ENCODE measurements at places on chromosomes 3 and 15. TPM values are rescaled to one million over a fixed set of nuclear protein-coding genes. Genes with fewer than 3 reads are reported as not detected.

Gene CAPN3
- 34.9 TPM for total RNA-seq

Gene FMN1
- total RNA-seq = 15.1 TPM

Gene MYL3
- 5.4 TPM for total RNA-seq

Gene RNF123
- total RNA-seq = 64.7 TPM

Gene TRIM42
- total RNA-seq = not detected

Gene RPS27L
- 75.8 TPM for total RNA-seq

Gene XXYLT1
- 11.8 TPM for total RNA-seq

Gene STAG1
- 48.6 TPM for total RNA-seq

Gene CCR3
- not detected for total RNA-seq

DNA sequence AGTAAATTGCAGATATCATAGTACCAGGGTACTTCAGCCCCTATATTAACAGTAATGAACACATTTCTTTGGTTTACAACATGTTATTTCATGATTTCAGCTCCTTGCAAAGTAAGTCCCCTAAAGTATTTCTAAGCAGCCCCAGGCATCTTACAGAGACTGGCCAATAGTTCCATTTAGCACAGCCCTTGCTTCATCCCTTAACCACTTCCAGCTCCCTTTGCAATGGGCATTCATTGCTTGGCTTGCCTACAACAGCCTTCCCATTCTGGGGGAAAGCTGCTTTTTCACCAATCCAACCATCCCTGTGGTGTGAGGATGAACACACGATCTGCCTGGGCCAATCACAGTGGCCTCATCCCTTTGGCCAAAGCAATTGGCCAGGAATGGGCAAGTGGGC is 67.2 kb upstream of the XCR1 start:
- no peaks in the 10 kb centered on the region for H3K36me3 ChIP-seq
- no peak for DNase-seq
- peaks cover 11% of the 10 kb centered on the region for H3K4me1 ChIP-seq
- H3K27me3 ChIP-seq = no peaks in the 10 kb centered on the region

GRCh38 chr15:77350792-77351191 is 69.1 kb downstream of the PEAK1 start:
- no peak overlapping the region for H3K4me3 ChIP-seq
- peaks cover 4% of the 10 kb centered on the region for H3K4me1 ChIP-seq
- no peak overlapping the region for H3K27ac ChIP-seq
- H3K36me3 ChIP-seq = no peaks in the 10 kb centered on the region

DNA sequence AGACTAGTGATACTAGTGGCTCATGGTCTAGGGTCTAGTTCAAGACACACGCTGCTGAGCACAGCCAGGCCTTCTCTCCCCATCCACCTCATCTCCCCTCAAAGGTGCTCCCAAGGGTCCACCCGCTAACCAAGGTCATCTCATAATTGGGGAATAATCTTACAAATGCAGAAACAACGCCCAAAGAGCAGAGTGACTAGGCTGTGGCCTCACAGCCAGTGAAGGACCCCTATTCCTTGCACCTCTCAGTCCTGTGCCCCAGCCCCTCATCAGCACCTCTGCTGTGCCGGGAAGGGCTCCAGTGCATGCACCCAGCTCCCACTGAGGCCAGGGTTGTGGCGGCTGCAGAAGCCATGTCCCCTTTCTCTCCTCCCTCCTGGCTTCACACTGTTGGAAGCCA is 286.9 kb downstream of the UACA start:
- peak overlapping the region; percentile 90 for H3K27ac ChIP-seq
- no peaks in the 10 kb centered on the region for H3K36me3 ChIP-seq
- H3K4me1 ChIP-seq = no peaks in the 10 kb centered on the region
- no peak for DNase-seq
- no peak overlapping the region for H3K4me3 ChIP-seq
- H3K27me3 ChIP-seq = no peaks in the 10 kb centered on the region

- H3K27ac ChIP-seq = peak overlapping the region; percentile 90
- H3K27me3 ChIP-seq = no peaks in the 10 kb centered on the region
- H3K4me1 ChIP-seq = peaks cover 13% of the 10 kb centered on the region
- no peak overlapping the region for H3K4me3 ChIP-seq
These were observed 55.8 kb downstream of the CMSS1 start for GRCh38 chr3:99873269-99874102.

GRCh38 chr3:122324871-122325323 is at the start of gene CSTA:
Gene CSTA, plus strand, starts transcription at chr3:122325248. Its CDS starts 45 bp downstream, at chr3:122325293.
- DNase-seq = no peak
- no peaks in the 10 kb centered on the region for H3K4me1 ChIP-seq
- H3K36me3 ChIP-seq = no peaks in the 10 kb centered on the region
- peak within 1 kb of the TSS; percentile 29 for H3K4me3 ChIP-seq

GRCh38 chr15:99104788-99105513 is at the start of gene SYNM:
Gene SYNM, plus strand, starts transcription at chr15:99105080. Its CDS starts 120 bp downstream, at chr15:99105200.
- H3K27ac ChIP-seq = peak within 1 kb of the TSS; percentile 86
- DNase-seq = peak; percentile 50
- H3K4me3 ChIP-seq = peak within 1 kb of the TSS; percentile 74
- H3K4me1 ChIP-seq = peaks cover 56% of the 10 kb centered on the region
- H3K27me3 ChIP-seq = peaks cover 7% of the 10 kb centered on the region

DNA sequence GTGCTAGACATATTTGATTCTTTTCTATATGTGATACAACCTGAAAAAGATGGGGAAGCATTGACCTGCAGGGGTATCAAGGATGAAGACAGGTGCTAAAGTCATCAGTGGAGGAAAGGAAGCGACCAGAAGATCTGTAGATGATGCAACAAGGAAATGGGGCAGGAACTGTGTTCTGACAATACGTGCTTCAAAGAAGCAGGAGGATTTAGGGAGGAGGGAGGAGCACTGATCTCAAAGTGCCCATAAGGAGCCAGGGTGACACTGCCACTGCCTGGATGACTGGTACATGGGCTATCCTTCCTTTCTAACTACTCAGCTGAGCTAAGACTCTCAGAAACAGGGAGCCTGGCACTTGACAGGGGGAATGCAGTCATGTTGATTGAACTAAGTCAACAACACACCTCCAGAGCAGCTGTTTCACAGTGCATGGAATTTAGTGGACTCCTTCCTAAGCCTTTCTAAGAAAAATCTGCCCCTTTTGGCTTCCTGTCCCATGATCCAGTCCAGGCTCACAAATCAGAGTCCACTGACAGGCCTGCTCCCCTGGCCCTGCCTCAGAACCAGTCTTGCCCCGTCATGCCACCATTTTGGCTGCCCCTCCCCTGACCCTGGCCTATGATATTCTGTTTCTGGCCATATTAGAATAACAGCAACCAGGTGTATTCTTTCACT is 12.0 kb downstream of the LYSMD4 start:
- H3K27me3 ChIP-seq = no peaks in the 10 kb centered on the region
- DNase-seq = no peak
- peaks cover 7% of the 10 kb centered on the region for H3K36me3 ChIP-seq
- no peak overlapping the region for H3K4me3 ChIP-seq

DNA sequence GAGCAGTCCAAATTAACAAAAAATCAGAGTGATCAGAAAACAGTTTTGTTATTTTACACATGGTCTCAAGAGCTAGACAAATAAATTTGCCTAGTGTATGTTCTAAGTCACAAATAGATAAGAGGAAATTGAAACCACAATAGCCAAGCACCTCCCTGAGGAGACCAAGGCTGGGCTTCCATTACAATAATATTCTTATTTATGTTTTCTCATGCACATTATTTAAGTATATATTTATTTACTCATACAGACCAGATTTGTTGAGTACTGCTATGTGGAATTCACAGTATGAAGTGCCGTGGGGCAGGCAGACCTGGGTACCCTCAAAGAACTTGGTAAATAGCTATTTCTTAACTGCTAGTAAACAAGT is 242.3 kb upstream of the ICE2 start:
- DNase-seq = no peak
- no peaks in the 10 kb centered on the region for H3K27me3 ChIP-seq
- H3K36me3 ChIP-seq = no peaks in the 10 kb centered on the region
- no peak overlapping the region for H3K27ac ChIP-seq
- no peaks in the 10 kb centered on the region for H3K4me1 ChIP-seq

DNA sequence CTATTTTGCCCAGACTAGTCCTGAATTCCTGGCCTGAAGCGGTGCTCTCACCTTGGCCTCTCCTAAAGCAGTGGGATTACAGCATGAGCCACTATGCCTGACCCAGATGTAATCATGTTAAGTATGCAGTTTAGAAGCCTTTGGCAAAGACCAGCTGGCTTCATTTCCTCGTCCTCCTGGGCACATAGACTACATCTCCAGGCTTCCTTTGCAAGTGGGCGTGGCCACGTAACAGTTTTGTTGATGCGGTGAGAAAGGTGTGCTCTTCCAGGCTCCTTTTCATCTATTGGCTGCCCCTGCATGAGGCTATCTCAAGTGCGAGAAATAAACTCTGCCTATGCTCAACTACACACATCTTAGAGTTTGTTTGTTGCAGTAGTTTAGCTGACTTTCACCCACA is 13.0 kb downstream of the SV2B start:
- no peak overlapping the region for H3K27ac ChIP-seq
- H3K4me3 ChIP-seq = no peak overlapping the region
- no peaks in the 10 kb centered on the region for H3K36me3 ChIP-seq
- no peaks in the 10 kb centered on the region for H3K27me3 ChIP-seq
- DNase-seq = no peak

GRCh38 chr15:100645671-100646070 is 43.3 kb downstream of the ASB7 start:
- no peak overlapping the region for H3K27ac ChIP-seq
- no peaks in the 10 kb centered on the region for H3K4me1 ChIP-seq
- H3K27me3 ChIP-seq = no peaks in the 10 kb centered on the region

GRCh38 chr3:172142051-172142863 is 102.9 kb downstream of the FNDC3B start:
- no peak overlapping the region for H3K4me3 ChIP-seq
- peak overlapping the region; percentile 80 for H3K27ac ChIP-seq
- H3K4me1 ChIP-seq = peaks cover 3% of the 10 kb centered on the region
- H3K36me3 ChIP-seq = no peaks in the 10 kb centered on the region
- no peak for DNase-seq

DNA sequence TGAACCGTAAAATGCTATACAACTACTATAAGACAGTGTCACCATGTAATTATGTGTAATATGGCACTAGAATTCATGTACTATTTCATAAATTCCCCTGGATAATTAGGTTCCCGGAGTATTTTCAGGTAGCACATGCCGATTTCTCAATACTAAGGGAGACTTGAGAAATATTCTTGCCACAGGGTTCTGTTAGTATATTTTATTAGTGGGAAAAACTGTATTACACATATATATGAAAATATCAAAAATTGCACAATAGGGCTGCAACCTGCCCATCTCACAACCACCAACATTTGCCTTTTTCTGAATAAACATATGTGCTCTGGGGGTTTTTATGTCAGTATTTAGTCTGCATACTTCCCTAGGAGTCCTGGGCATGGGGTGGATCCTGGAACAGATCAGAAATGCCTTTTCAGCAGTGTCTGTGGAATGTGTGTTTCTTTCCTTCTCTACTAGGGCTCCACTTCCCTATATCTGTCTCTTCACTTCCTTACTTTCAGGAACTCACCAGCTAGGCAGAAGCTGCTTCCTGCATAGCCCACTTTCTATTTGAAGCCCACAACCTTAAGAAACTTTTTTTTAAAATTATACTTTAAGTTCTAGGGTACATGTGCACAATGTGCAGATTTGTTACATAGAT is 87.5 kb downstream of the RPL39L start:
- peaks cover 51% of the 10 kb centered on the region for H3K36me3 ChIP-seq
- no peaks in the 10 kb centered on the region for H3K4me1 ChIP-seq
- no peak overlapping the region for H3K4me3 ChIP-seq
- no peak for DNase-seq
- H3K27me3 ChIP-seq = no peaks in the 10 kb centered on the region

DNA sequence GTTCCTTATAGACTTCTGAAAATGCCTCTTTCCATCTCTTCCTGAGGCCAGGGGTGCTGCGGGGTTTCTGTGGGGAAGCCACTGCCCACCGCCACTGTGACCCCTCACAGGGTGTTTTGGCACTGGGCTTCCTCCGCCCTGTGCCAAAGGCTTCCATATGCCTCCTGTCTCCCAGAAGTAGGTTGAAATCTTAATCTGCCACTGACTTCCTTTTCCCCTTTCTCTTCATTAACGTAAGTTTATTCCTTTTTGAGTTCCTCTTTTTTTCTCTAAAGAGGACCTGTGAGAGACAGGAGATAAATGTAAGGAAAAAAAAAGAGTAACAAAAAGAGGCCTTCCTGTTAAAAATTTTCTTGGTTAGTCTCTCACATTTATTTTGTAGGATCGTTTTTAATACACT is 220.5 kb downstream of the CTNNB1 start:
- no peak overlapping the region for H3K27ac ChIP-seq
- no peaks in the 10 kb centered on the region for H3K4me1 ChIP-seq
- H3K4me3 ChIP-seq = no peak overlapping the region
- DNase-seq = no peak
- H3K36me3 ChIP-seq = no peaks in the 10 kb centered on the region

- H3K36me3 ChIP-seq = no peaks in the 10 kb centered on the region
- no peak overlapping the region for H3K27ac ChIP-seq
- no peak overlapping the region for H3K4me3 ChIP-seq
- DNase-seq = no peak
These were observed 27.0 kb downstream of the SENP5 start for GRCh38 chr3:196894557-196895295.

DNA sequence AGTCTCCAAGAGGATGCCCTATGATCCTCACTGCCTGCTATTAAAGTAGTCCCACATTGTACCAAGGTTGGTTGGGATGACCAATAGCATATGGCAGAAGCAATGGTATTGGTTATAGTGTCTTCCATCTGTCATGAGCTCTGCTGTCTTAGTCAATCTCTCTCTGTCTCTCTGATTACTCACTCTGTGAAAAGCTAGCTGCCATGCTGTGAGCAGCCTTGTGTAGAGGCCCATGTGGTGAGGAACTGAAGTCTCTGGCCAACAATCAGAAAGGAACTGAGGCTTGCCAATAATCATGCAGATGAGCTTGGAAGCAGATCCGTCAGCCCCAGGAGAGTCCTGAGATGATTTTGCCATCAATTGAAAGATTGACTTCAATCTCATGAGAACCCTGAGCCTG is 60.3 kb upstream of the CFAP161 start:
- H3K4me3 ChIP-seq = no peak overlapping the region
- no peak for DNase-seq
- H3K27me3 ChIP-seq = no peaks in the 10 kb centered on the region
- no peak overlapping the region for H3K27ac ChIP-seq

DNA sequence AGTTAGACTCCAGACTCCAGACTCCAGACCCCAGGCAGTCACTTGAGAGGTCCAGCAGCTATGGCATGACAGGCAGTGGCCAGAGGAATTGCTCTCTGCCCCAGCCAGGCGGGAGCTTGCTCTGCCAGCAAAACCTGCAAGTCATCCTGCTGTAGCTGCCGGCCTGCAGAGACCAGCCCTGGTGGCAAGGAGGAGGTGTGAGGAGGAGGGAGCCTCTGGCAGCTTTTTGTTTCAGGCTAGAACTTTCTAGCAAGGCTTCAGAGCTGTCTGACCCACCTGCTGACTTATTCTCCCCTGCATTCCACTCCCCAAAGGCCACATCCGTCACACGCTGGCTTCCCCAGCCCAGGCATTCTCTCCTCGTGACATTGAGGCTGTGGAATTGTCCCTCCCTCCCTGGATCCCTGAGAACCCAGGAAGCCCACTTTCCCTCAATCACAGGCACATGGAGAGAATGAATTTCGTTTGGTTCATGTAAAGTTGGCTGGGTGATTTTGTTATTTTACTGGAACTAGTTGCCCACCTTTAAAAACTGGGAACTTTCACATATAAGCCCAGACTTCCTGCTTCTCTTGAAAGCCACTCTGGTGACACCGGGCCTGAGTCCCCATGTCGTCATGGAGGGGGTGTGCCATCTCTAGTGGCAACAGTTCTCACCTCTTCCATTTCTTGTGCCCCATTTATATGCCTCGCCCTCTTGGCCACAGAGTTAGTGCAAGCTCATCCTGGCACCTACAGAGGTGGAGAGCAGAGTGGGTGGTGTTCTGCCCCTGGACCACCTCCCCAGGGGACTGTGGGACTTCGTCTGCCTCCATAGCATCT is 82.7 kb downstream of the ABHD5 start:
- no peaks in the 10 kb centered on the region for H3K27me3 ChIP-seq
- H3K4me3 ChIP-seq = no peak overlapping the region
- no peaks in the 10 kb centered on the region for H3K36me3 ChIP-seq
- peak overlapping the region; percentile 34 for H3K27ac ChIP-seq
- peaks cover 18% of the 10 kb centered on the region for H3K4me1 ChIP-seq
- DNase-seq = no peak

All from tibial nerve (tissue), 4 donors.